H1 (cell line): ENCODE measurements at places on chromosomes 12 and 14. TPM values are rescaled to one million over a fixed set of nuclear protein-coding genes. Genes with fewer than 3 reads are reported as not detected.

- no peak overlapping the region for H3K4me3 ChIP-seq
- no peaks in the 10 kb centered on the region for H3K27me3 ChIP-seq
- H3K4me1 ChIP-seq: no peaks in the 10 kb centered on the region
- no peak overlapping the region for H3K27ac ChIP-seq
Observed at GRCh38 chr14:73879027-73879426, 7.6 kb upstream of the ZNF410 start.

DNA sequence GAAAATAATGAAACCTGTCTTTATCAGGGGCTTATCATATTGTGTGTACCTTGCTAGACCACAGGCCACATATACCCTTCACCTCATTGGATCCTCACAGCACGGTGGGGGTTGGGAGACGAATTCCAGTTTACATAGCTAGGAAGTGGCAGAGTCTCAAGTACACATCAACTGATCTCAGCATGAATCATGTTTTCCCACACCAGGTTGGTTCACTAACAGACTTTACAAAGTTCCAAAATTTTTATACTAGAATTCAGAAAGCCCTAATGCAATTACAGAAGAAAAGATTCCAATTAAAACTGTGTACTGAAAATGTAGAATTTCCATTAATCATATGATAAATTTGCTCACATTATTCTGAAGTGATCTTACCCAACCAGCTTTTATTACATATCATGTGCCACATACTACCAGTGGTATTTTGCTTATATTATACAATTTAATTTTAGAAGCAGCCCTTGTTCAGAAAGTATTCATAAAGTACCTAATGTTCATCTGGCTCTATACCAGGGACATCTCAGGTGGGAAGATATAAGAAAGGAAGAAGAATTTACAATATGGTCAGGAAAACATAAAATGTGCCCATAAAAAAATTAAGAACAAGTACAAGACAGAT, 196.2 kb downstream of the ITPR2 start:
- no peak overlapping the region for H3K4me3 ChIP-seq
- peaks cover 4% of the 10 kb centered on the region; the same call in 1 of the 2 replicates for H3K4me1 ChIP-seq
- H3K36me3 ChIP-seq: no peaks in the 10 kb centered on the region
- H3K27me3 ChIP-seq: no peaks in the 10 kb centered on the region; the same call in 1 of the 2 replicates
- no peak overlapping the region for H3K27ac ChIP-seq

DNA sequence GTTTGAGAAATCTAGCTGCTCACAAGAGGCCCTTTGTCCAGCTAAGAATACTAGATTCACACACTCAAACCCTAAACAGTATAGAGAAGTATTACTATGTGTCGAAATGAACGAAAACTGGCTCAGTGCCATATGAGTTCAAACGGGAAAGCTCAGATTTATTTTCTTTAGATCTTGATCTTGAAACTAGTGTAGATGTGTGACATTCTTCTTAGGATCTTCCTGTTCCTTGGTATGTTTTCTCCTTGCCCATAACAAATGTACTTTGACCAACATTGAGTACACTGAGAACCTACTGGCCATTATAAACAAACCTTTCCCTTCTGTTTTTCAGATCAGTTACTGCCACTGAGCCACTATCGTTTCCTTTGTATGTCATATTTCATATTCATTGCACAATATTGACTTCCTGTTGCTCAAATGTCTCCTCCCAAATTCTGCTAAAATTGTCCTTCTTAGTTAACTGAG, 21.3 kb downstream of the MYBPC1 start:
- H3K4me3 ChIP-seq: no peak overlapping the region
- no peaks in the 10 kb centered on the region for H3K27me3 ChIP-seq
- no peak for DNase-seq
- H3K4me1 ChIP-seq: no peaks in the 10 kb centered on the region

- DNase-seq: no peak
- no peak overlapping the region for H3K27ac ChIP-seq
- no peaks in the 10 kb centered on the region for H3K36me3 ChIP-seq
- no peaks in the 10 kb centered on the region for H3K27me3 ChIP-seq
- no peak overlapping the region for H3K4me3 ChIP-seq
- H3K4me1 ChIP-seq: no peaks in the 10 kb centered on the region
Observed at GRCh38 chr12:86198696-86199444, 57.3 kb downstream of the MGAT4C start.

DNA sequence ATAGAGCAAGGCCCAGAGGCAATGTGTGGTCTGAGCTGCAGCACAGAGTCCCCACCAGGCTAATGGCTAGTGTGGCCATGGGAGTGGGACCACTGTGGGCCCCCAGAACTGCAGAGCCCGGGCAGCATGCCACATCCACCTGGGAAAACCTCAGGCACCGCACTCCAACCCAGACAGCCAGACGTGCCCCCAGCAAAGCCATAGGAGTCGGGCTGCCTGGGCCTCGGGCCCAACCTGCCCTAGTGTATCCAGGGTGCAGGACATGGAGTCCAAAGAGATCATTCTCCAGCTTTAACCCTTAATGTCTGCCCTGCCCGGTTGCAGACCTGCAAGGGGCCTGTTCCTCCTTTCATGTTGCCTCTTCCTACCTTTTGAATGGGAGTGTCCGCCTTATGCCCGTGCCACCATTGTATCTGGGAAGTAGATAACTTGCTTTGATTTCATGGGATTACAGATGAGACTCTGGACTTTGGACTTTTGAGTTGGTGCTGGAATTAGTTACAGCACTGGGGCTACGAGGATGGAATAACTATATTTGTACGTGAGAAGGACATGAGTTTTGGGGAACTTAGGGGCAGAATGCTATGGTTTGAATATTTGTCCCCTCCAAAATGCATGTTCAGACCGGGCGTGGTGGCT, 29.1 kb upstream of the DEGS2 start:
- no peak overlapping the region for H3K27ac ChIP-seq
- peaks cover 6% of the 10 kb centered on the region for H3K4me1 ChIP-seq
- no peaks in the 10 kb centered on the region for H3K36me3 ChIP-seq
- H3K4me3 ChIP-seq: no peak overlapping the region
- no peak for DNase-seq

DNA sequence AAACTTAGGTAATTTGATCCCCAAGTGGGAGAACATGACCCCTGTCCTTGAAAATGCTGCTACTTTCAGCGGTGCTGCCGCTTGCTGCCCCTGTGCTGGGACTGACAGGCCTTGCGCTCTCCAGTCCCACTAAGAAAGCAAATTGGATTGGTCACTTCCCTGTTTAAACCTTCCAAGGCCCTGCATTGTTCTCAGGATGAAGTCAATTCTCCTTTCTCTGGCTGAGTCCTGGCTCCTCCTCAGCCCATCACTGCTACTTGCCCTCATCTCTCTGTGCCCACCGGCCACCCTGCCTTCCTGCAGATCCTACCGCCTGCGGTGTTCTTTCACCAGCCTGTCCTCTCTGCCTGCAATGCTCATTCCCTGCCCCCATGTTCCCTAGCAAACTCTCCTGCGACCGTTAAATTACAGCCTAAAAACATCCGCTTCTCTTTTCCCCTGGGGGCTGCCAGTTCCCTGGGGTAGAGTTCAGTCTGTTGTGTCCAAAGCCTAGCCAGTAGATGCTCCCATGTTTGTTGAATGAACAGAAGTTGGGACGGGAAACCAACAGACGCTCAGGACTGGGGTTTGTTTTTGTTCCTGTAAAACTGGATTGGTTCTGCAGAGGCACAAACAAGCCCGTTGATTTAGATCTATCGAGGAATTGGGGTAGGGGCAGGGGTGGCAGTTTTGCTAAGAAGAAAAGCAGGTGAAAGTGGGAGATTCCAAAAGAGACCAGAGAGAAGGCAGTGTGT, 127.3 kb upstream of the HIF1A start:
- H3K4me3 ChIP-seq: peak overlapping the region; percentile 59
- H3K36me3 ChIP-seq: no peaks in the 10 kb centered on the region
- H3K27ac ChIP-seq: no peak overlapping the region

GRCh38 chr12:46160101-46160980, 108.5 kb downstream of the SLC38A1 start:
- no peak overlapping the region for H3K27ac ChIP-seq
- no peaks in the 10 kb centered on the region for H3K27me3 ChIP-seq
- H3K4me1 ChIP-seq: no peaks in the 10 kb centered on the region
- no peak for DNase-seq

- H3K4me3 ChIP-seq: no peak overlapping the region
- H3K36me3 ChIP-seq: no peaks in the 10 kb centered on the region
- peaks cover 4% of the 10 kb centered on the region for H3K4me1 ChIP-seq
- H3K27me3 ChIP-seq: peaks cover 2% of the 10 kb centered on the region; the same call in 1 of the 2 replicates
Observed at GRCh38 chr12:96980991-96981414, 73.9 kb downstream of the NEDD1 start.

DNA sequence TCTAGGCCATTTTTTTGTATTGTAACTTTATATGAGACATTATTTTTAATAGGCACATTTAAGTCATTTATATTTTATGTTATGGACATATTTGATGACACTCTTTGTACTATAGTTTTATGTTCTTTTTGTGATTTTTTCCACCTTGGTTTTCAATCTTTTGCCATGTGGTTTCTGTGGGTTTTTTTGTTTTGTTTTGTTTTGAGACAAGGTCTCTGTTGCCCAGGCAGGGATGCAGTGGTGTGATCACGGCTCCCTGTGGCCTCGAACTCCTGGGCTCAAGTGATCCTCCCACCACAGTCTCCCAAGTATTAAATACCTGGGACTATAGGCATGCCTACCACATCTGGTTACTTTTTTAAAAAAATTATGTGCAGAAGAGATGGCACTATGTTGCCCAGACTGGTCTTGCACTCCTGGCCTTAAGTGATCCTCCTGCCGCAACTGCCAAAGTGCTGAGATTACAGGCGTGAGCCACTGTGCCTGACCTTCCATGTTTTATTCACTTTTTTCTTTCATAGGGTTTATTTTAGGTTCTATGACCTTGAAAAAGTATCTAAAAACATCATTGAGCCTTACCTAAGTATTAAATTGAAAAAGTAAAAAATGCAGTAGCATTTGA, 16.3 kb downstream of the MSRB3 start:
- no peak for DNase-seq
- H3K4me3 ChIP-seq: no peak overlapping the region
- H3K27ac ChIP-seq: no peak overlapping the region
- H3K36me3 ChIP-seq: no peaks in the 10 kb centered on the region
- no peaks in the 10 kb centered on the region for H3K27me3 ChIP-seq

The PLBD1 gene
- 4.0 and 6.3 TPM in 2 replicates for polyA plus RNA-seq
